GM04503 (cell line): ENCODE measurements at places on chromosomes 16 and 17.

DNA sequence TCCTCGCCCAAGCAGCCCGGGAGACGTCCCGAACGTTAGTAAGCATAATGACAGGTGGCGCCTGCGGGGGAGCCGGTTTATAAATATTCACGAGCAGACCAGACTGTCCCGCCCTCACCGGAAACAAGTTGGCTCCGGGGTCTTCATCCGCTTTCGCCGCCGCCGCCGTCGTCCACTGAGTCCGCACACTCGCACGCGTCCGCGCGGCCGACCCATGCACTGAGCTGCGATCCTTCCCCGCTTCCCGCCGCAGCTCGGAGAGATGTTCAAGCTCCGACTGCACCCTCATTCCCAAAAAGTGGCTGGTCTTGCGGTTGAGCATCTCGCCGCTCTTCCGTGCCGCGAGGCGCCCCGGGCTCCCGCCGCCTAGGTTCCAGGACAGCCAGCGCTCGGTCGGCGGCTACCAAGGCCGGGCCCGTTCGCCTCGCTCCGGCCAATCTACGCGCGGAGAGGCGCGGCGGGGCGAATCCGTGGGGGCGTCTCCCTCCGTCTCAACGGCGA is 385 bp downstream of the CFAP119 start:
- no peak for DNase-seq

DNA sequence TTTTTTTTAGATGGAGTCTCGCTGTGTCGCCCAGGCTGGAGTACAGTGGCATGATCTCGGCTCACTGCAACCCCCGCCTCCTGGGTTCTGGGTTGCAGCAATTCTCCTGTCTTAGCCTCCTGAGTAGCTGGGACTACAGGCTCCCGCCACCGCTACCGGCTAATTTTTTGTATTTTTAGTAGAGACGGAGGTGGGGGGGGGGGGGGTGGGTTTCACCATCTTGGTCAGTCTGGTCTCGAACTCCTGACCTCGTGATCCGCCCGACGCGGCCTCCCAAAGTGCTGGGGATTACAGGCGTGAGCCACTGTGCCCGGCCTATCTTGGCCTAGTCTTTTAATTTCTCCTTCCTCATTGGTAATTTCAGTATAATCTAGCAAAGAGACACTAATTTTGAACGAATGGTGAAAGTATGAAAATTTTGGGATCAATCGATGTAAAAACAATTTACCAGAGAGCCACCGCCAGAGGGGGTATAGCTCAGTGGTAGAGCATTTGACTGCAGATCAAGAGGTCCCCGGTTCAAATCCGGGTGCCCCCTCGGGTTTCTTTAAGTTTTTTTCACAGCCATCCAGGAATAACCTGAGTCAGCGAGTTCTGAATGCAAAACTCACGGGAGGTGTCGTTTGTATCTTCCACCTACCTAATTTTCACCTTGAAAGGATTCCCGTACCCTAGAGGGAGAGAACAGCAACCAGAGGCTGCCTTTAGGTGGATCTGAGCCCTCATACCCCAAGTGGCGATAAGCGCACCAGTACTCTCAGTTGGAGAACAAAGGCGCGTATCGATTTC is 2.5 kb upstream of the LASP1 start:
- DNase-seq: no peak

- DNase-seq: no peak
Observed at GRCh38 chr17:72661116-72661944, 431.2 kb downstream of the SLC39A11 start.

GRCh38 chr16:79253100-79253631 is 347.4 kb downstream of the MAF start:
- DNase-seq: no peak

DNA sequence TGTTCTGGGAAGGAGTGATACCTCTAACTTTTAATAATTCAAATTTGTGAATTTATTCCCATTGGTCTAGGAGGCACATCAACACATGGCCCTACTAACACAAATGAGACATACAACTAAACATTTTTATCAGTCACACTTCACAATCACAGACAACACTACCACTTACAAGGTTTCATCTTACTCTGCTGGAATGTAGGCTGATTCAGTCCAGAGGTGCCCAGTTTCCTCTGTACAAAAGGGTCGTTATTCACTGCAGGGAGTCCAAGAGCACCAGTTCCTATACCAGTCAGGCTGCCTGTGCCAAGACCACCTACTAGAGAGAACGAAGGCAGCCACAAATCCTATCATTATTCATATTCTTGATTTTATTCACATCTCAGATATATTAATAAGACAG is 41.4 kb downstream of the SETD6 start:
- DNase-seq: no peak

- DNase-seq: no peak
Observed at GRCh38 chr16:84095466-84095865, 21.3 kb downstream of the MBTPS1 start.

GRCh38 chr16:3983081-3983520 is 102.6 kb upstream of the CREBBP start:
- no peak for DNase-seq

- no peak for DNase-seq
Observed at GRCh38 chr17:7293816-7294613, 424 bp downstream of the YBX2 start.

GRCh38 chr16:89395150-89396142 is 94.9 kb downstream of the ANKRD11 start:
- DNase-seq: peak; percentile 93

DNA sequence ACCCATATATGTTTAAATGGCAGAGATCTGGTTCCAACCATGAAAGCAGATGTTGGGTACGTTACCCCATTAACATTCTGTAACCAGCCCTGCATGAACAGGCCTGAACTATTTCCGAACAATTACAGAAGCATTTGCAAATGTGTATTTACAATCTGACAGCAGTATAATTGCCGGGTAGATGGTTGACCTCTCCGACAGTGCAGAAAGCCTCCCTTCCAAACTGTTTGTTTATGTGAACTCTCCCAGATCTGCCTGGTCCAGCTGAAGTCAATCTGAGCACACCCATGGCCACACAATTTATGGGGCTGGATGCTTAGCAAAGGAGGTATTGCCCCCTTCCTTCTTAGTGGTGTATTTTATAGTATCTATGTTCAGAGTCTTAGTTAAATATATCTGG is 21.8 kb downstream of the NUDT7 start:
- no peak for DNase-seq

GRCh38 chr16:27762441-27762840 is 212.5 kb downstream of the KATNIP start:
- no peak for DNase-seq

DNA sequence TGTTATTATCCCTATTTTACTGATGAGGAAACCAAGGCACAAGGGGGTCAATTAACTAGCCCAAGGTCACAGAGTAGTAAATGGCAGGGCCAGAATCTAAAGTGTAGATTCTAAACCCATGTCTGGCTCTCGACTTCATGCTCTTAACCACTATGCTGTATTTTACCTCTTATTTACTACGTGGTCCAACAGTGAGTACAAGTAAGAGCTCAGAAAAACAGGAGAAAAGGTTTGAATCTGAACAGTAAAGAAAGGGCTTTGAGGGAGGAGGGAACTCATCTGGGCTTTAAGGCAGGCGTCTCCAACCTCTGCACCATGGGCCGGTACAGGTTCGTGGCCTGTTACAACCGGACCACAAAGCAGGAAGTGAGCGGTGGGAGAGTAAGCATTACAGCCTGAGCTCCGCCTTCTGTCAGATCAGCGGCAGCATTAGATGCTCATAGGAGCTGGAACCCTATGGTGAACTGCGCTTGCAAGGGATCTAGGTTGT is 62.9 kb downstream of the SMURF2 start:
- DNase-seq: no peak

- DNase-seq: no peak
Observed at GRCh38 chr16:57689762-57690558, 4.6 kb upstream of the DRC7 start.

GRCh38 chr17:78892520-78892919 is 10.5 kb downstream of the CEP295NL start:
- DNase-seq: no peak

GRCh38 chr17:57644326-57644725 is 100.8 kb downstream of the CCDC182 start:
- DNase-seq: no peak

- DNase-seq: no peak
Observed at GRCh38 chr16:14364386-14365199, 265.5 kb downstream of the PARN start.

DNA sequence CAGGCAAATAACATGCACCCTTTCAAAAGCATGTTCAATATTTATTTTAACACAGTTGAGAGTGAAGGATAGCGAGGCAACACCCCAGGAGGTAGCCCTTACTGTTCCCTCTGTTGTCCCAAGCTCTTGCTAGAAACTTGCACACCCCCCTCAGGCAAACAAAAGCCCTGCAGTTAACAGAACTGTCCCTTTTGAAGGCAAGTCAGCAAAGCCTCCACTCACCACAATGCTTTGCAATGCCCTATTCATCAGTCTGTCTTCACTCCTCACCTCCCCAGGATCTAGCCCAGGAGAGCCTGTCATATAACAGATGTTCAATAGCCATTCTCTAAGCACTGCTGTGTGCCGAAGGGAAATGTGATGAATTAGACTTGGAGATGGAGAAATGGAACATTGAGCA is 3.5 kb upstream of the CNEP1R1 start:
- no peak for DNase-seq

DNA sequence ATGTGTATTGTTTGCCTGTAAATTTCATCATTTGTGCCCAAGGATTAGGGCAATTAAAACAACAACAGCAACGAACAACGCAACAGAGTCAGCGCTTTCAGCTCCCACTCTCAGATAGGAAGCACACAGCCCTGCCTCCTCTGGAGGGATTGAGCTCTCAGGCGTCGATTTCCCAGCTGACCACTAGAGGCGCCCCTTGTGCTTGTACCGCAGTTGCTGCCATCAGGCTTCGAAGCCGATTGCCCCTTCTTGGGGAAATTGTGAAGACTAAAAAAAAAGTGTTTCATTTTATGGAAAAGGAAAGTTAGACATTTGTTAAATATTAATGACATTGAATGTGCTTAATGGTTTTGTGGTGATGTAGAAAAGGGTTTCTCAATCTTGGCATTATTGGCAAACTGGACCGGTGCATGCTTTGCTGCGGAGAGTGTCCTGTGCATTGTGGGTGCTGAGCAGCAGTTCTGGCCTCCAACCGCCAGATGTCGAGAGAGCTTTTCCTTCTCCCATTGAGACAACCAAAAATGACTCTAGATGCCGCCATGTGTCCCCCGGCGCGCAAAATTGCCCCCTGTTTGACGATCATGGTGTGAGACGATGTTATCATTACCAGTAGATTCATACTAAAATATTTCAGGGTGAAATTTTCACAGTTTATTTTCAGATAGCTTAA is 650.4 kb upstream of the RBFOX1 start:
- no peak for DNase-seq

DNA sequence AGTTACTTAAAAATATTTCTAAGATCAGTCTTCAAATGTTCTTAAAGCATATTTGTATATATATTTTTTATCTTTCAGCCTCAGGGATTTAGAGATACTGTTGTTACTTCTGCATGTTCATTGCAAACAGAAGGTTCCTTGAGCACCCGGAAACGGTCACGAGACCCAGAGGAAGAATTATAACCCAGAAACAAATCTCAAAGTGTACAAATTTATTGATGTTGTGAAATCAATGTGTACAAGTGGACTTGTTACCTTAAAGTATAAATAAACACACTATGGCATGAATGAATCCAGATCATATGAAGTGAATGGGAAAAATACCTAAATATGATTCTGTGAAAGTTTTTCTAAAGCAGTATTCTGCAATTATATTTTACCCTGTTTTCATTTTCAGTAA is 21.6 kb upstream of the PPM1E start:
- no peak for DNase-seq

DNA sequence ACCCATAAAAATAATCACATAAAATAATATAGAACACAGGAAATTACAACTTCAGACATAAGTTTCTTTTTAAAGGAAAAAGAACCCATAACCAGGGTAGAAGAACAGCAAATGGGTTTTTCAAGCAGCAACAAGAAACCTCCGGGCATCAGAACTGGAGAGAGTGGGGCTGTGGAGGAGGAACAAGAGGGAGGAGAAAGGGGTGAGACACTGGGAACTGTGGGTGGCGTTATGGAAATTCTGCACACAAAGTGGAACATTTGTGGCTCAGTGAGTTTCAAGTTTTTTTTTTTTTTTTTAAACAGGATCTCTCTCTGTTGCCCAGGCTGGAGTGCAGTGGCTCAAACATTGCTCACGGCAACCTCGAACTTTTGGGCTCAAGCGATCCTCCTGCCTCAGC is 22.6 kb downstream of the EMP2 start:
- no peak for DNase-seq

DNA sequence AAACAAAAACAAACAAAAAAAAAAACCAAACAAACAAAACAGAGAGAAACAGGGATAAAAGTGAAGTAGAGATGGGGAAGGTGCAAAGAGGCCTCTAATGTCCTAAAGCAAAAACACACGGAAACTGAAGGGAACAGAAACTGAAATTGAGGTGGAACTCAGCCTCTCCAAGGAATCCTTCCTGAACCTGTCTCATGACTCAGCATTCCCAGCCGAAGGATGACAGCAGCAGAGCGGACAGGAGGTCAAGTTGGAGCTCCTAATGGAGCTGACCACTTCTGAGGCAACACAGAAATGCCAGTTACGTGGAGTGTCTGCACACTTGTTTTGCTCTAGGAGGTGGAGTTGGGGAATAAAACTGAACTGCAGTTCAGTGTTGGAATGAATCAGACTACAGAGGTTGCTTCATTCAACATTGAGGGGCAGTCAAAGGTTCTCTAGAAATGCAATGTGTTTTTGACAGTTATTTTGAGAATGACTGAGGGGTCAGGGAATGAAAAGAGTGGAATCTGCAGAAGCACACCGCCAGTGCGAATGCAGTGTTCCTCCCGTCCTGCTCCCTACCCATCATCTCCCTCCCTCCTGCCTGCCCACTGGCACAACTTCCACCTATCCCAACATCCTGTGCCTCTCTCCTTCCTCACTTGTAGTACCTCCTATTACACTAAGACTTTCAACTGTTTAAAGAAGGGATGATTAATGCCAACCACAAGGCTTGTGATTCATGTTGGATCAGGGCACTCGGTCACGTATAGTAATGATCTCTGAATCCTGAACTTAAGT is 6.3 kb downstream of the UBE2O start:
- DNase-seq: no peak

DNA sequence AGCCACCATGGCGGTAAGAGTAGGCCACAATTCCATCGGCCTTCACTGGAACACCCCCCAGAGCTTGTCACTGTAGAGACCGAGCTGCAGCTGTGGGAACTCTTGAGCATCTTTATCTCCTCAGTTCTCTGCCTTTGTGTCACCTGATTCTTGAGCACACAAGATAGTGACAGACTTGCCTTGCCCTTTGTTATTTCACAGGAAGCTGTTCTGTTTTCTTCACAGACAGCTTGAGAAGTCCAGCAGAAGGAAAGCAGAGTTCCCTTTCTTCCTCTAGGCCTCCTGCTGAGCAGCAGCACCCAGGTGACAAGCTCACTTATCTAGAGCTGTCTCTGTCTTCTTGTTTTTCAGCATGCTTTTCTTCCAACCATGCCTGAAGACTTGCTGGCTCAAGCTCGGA is 38.4 kb upstream of the ENDOV start:
- DNase-seq: no peak

DNA sequence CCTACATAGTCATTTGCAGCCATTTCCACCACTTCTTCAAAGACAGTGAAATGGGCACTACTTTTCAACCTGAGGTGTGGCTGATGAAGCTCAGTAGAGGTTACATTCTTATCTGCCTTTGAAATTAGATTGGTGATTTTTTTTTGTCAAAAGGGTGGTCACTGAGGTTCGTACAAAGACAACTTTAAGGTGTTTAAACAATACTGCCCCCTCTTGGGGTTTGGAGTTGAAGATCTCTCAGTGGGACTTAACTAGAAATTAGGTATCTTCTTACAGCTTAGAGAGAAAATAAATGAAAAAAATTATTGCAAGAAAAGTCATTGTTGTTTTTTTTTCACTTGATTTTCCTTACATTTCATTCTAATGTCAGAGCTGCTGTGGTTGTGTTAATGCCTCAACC is 713.2 kb downstream of the CDH11 start:
- no peak for DNase-seq

GRCh38 chr17:1168533-1169220 is 11.1 kb downstream of the ABR start:
- DNase-seq: no peak
